Thymus (tissue), 14 donors: ENCODE measurements at places on chromosomes 11 and 22. TPM values are rescaled to one million over a fixed set of nuclear protein-coding genes. Genes with fewer than 3 reads are reported as not detected.

The LIPT2 gene
- polyA plus RNA-seq = 2.3 TPM

The TRIM6 gene
- polyA plus RNA-seq = 2.9 TPM

The KLHL35 gene
- 1.0 TPM for polyA plus RNA-seq

The HIC2 gene
- polyA plus RNA-seq = 2.8 TPM

The GPHA2 gene
- 1.6 TPM for polyA plus RNA-seq

The FADS3 gene
- polyA plus RNA-seq = 19.3 TPM

The OR10A2 gene
- not detected for polyA plus RNA-seq

The IL17REL gene
- polyA plus RNA-seq = 2.4 TPM

The INS gene
- polyA plus RNA-seq = 2.4 TPM

The CARD10 gene
- 4.2 TPM for polyA plus RNA-seq

The BDNF gene
- 0.52 TPM for polyA plus RNA-seq

The ZBTB16 gene
- polyA plus RNA-seq = 21.5 TPM

The OR4D11 gene
- not detected for polyA plus RNA-seq

The TESMIN gene
- polyA plus RNA-seq = 4.6 TPM

The C11orf86 gene
- polyA plus RNA-seq = 0.14 TPM

The TRAF6 gene
- 5.0 TPM for polyA plus RNA-seq

The WNT11 gene
- 1.1 TPM for polyA plus RNA-seq

The HEPHL1 gene
- polyA plus RNA-seq = 0.27 TPM

The DNAJB13 gene
- polyA plus RNA-seq = 0.30 TPM

The CELSR1 gene
- polyA plus RNA-seq = 9.4 TPM

The SCGB1A1 gene
- polyA plus RNA-seq = 27.2 TPM

The MRGPRX3 gene
- polyA plus RNA-seq = 0.05 TPM

The SYT12 gene
- 0.68 TPM for polyA plus RNA-seq
